ENCODE measurements at places on chromosomes 13 and 19.

- no peak overlapping the region for H3K27ac ChIP-seq
- DNase-seq, result no peak
- H3K4me3 ChIP-seq, result no peak overlapping the region
Observed at GRCh38 chr13:112791663-112792440, 102.0 kb downstream of the ATP11A start.

GRCh38 chr13:111662451-111662850, 342.0 kb downstream of the TEX29 start:
- H3K4me1 ChIP-seq, result no peaks in the 10 kb centered on the region
- no peaks in the 10 kb centered on the region for H3K36me3 ChIP-seq
- H3K4me3 ChIP-seq, result no peak overlapping the region
- no peaks in the 10 kb centered on the region for H3K27me3 ChIP-seq
- DNase-seq, result no peak
- no peak overlapping the region for H3K27ac ChIP-seq

DNA sequence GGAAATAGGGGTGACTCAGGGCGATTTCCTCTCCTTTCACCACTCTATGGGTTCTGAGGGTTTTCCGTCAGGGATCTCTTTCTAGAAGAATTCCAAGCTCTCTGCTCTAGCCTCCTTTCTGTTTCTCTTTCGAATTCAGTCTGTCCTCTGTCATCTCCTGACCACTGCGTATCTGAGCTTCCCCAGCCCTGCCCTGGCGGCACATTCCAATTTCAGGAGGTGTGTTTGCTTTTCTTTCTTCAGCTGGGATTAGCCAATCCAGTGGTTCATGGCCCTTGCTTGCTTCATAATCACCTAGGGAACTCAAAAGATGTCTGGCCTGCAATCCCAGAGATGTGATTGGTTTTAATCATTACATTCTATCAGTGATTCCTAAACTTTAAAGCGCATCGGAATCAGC, 9.4 kb downstream of the IFNL2 start:
- H3K36me3 ChIP-seq, result no peaks in the 10 kb centered on the region
- no peaks in the 10 kb centered on the region for H3K4me1 ChIP-seq
- no peak overlapping the region for H3K4me3 ChIP-seq
- H3K27me3 ChIP-seq, result no peaks in the 10 kb centered on the region
- DNase-seq, result no peak

DNA sequence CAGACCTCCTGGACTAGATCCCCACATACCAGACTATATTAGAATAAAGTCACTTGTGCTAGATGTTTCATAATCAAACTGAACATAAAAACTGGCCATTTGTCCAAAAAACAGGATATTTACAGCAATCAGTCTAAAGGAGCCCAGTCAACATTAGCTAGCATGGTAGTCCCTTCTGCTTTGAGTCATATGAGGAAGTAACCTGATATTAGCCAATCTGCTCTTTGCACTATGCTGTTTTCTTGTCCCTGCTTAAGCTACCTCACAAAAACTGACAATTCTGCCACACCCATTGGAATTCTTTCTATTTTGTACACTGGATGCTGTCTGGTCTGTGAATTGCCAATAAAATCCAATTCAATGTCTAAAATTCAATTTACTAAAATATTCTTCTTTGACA, 1824.2 kb downstream of the OLFM4 start:
- no peaks in the 10 kb centered on the region for H3K4me1 ChIP-seq
- H3K36me3 ChIP-seq, result no peaks in the 10 kb centered on the region
- no peaks in the 10 kb centered on the region for H3K27me3 ChIP-seq
- H3K4me3 ChIP-seq, result no peak overlapping the region
- no peak for DNase-seq
- no peak overlapping the region for H3K27ac ChIP-seq

GRCh38 chr13:98033277-98034247, 80.1 kb downstream of the IPO5 start:
- H3K36me3 ChIP-seq, result no peaks in the 10 kb centered on the region
- DNase-seq, result no peak
- no peaks in the 10 kb centered on the region for H3K27me3 ChIP-seq
- H3K27ac ChIP-seq, result no peak overlapping the region
- no peak overlapping the region for H3K4me3 ChIP-seq

DNA sequence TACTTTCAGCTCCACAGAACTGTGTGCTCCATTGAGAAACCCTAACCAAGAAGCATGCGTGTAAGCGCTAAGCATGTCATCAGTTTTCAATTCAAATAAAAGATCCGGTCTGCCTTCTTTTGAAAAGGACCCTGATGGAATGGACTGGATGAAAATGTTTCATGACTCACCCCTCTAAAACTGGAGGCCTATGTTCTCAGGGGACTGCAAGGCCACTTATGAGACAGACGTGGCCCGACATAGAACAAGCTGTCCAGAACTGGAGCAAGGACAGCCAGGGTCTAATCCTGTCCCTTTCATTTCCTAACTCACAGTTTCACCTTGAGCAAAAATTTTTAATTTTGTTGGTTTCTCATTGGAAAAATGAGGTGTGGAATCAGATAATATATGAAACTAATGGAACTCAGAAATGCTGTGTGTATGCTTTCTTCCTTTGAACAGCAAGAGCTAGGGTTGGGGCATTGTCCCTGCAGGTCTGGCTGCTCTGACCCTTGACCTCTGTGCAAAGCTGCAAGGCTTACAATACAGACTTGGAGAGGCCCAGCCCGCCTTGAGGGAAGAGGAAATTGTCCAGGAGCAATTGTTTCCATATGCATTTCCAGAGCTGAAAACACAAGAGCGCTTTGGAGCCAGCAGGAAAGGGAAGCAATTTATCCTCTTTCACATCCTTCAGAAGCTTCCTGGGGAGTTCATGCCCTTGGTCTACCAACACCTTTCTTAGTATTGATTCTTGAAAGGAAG, 553.4 kb upstream of the KLF12 start:
- H3K4me3 ChIP-seq, result no peak overlapping the region
- no peaks in the 10 kb centered on the region for H3K27me3 ChIP-seq
- no peak overlapping the region for H3K27ac ChIP-seq
- H3K36me3 ChIP-seq, result no peaks in the 10 kb centered on the region

- DNase-seq, result no peak
- H3K4me1 ChIP-seq, result no peaks in the 10 kb centered on the region
- H3K27me3 ChIP-seq, result no peaks in the 10 kb centered on the region
- no peak overlapping the region for H3K27ac ChIP-seq
- no peaks in the 10 kb centered on the region for H3K36me3 ChIP-seq
Observed at GRCh38 chr13:19362946-19363510, 181.4 kb upstream of the TUBA3C start.

Measured in colonic mucosa (tissue), 4 donors.